ENCODE measurements at places on chromosomes 2 and 18.

DNA sequence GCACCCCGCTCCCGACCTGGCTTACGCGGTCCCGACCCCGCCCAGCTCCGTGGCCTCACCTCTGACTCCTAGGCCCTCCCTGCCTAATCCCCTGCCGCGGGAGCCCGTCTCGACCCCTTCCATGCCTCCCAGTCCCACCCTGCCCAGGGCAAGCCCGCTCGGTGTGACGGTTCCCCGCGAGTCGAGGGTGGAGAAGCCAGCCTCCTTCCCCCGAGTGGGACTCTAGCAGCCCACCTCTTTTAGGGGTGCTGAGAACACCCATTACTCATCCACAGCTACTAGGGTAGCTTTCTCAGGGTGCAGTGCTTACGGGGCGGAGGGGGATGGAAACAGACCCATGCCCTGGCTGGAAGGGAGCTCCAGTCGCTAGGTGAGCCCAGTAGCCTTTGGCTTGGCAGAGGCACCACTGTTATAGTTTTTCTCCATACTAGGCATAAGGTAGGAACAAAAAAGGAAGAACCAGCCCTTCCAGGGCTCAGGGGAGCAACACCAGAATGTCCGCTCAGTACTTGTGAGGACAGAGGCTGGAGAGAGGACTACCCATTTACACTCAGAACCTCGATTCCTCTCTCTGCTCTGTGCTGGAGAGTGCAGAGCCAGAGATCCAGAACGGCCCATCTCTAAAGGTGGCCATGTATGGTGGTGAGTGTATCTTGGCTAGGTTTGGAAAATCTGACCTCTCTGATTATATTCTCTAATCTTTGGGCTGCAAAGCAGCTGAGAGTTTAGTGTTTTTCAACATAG is 606 bp downstream of the AGBL5 start:
- DNase-seq, result no peak

- no peak for DNase-seq
These were observed 72.9 kb upstream of the RPL31 start for GRCh38 chr2:100929147-100929546.

DNA sequence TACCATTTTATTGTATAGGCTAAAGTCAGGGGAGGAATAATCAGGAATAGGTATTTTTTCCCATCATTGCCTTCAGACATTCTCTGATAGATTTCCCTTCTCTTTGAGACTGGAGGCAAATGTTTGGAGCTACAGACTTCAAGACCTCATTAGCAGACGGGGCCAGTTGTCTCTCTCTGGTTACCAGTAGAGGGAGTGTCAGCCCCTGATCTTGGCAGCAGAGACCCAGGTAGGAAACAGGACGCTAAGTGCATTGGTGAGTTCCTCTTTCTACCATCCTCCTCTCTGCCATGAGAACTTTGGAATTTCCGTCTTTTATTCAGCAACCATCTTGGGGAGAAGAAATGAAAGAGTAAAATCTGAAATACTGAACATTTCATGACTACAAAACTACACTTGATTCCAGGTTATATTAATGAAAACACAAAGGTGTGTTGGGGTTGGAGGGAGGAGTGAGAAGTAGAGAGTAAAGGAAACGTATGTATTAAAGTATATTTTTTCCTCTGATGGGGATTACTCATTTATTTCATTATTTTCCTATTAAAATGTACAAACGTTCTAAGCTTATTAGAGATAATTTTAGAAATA is 186.2 kb upstream of the GCFC2 start:
- peak; percentile 14 for DNase-seq

GRCh38 chr2:10007435-10007834 is 35.9 kb upstream of the KLF11 start:
- DNase-seq, result no peak

DNA sequence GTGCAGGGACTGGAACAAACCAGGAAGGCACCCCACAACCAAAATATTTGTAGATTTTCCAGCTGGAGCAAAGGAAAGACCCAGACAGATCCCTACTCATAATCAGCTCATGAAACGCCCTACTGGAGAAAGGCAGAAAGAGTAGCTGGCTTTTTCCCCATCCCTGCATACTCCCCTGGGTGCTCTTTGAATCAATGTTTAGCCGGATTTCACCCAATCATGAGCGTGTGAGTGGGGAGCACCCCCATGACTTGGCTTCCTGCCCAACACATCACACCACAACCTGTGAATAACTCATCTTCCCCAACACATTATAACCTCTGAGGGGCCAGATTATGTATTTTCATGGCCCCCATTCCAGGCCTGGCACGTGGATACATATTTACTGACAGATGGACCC is 35.1 kb upstream of the SLC14A1 start:
- no peak for DNase-seq

- DNase-seq, result no peak
These were observed 5.6 kb upstream of the CCDC74B start for GRCh38 chr2:130150181-130151144.

DNA sequence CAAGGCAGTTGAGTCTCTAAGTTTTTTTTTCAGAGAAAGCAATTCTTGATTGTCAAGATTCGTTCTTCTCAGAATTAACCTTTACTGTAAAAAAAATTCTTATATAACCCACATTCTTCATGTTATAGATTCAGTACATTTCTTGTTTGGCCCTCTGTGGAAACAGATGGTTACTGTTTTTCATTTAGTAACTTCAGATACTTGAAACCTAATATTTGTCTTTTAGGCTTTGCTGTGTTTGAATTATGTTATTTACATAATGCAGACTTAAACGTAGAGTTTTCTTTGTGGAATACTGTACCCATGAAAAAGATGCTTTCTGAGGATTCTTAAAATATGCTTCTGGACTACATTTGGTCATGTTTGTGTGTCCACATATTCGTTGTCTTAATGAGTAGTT is 48.2 kb downstream of the EML4 start:
- no peak for DNase-seq

GRCh38 chr2:174158003-174158402 is 90.3 kb downstream of the OLA1 start:
- DNase-seq, result peak; percentile 37

- no peak for DNase-seq
These were observed 487.3 kb upstream of the NETO1 start for GRCh38 chr18:73355121-73355520.

- no peak for DNase-seq
These were observed 150.2 kb downstream of the NCKAP5 start for GRCh38 chr2:133418021-133418420.

DNA sequence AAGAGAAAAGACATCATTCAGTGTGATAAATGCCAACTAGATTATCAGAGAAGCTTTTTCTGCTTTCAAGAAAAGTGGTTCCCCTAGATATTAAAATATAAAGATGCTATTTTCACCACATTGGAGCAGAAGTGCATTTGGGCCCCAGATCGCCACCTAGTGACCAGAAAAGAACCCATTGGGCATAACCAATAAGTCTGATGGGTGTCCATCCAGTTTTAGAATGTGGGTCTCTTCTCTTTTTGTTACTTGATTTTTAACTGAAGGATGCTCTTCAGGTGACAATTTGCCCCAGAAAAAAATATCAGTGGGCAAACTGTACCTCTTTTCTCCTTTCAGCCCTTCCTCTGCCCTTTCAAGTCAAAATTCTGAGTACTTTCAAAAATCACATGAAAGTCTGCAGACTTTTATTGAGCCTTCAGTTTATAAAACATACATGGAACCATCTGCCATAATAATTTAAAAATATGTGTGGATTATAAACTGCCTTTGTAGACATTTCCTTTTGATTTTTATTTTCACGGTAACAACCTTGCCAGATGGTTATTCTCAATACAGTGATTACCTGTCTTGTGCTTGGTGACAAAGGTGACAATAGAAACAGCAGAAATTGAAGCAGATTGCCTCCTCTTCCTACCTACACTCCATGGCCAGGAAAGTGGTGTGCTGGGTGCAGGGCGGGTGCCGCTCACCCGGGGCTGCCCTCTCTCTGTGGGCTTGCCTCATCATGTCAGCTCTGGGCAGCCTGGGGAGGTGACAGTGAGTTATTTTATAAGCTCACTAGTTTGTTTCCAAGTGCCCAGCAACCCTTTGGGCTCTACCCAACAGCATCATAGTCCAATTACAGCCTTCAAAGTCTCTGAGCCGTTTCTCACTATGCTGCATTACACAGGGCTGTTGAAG is 124.5 kb downstream of the DCDC2C start:
- peak; percentile 23 for DNase-seq

- DNase-seq, result no peak
These were observed 35.6 kb upstream of the CREB1 start for GRCh38 chr2:207494137-207494536.

Measured in AML-193 (cell line).